Activated T-helper 2 cell treated with anti-CD3 and anti-CD28 coated beads, Interferon-gamma antibody, Interleukin-2, Interleukin-4, amounts not matched to agents 10 μg/mL and 5 μg/mL and 100 μg/mL, durations not matched to agents 14 hours and 24 hours and 36 hours (primary cell): ENCODE measurements at places on chromosomes 3 and 15.
A peak's percentile ranks its signal among the peaks of the same experiment; 100 is the strongest.

GRCh38 chr15:64247906-64248541, 85.2 kb upstream of the PPIB start:
- no peak overlapping the region for H3K4me3 ChIP-seq
- peaks cover 44% of the 10 kb centered on the region for H3K36me3 ChIP-seq
- no peaks in the 10 kb centered on the region for H3K27me3 ChIP-seq

- DNase-seq: no peak
- H3K27ac ChIP-seq: no peak overlapping the region
- no peaks in the 10 kb centered on the region for H3K36me3 ChIP-seq
- H3K4me3 ChIP-seq: no peak overlapping the region
Observed at GRCh38 chr3:151431940-151432339, 28.9 kb downstream of the IGSF10 start.

DNA sequence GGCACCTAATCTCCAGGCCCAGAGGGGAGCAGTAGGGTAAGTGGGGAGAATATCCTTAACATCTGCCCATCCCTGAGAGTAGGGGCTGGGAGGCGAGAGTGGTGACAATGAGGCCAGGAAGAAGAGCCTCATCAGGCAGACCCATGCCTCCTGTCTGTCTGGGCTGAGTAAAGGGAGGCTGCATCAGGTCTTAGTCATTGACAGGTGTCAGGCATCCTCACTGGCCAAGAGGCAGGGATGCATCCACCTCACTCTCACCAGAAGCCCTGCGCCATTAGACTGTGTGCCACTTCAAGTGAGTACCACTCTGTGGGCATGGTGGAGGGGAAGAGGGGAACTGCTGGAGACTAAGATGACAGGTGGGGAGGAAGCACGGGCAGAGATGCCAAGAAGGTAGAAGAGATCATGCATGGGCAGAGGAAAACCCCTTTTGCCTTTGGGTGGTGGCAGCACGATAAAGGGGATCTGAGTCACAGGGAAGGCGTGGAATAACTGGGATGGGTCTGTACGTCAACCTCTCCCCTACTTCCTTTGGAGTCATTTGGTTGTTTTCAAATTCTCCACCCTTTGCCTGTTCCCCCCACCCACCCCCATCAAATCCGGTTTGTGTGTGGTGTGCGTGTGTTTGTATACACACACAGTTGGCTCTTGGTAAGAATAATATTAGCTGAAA, 14.1 kb downstream of the ANAPC13 start:
- no peak overlapping the region for H3K27ac ChIP-seq
- no peak for DNase-seq
- peaks cover 3% of the 10 kb centered on the region for H3K36me3 ChIP-seq

GRCh38 chr3:117003501-117003900, 293.9 kb downstream of the TUSC7 start:
- no peaks in the 10 kb centered on the region for H3K4me1 ChIP-seq
- H3K4me3 ChIP-seq: no peak overlapping the region
- H3K27me3 ChIP-seq: no peaks in the 10 kb centered on the region
- no peaks in the 10 kb centered on the region for H3K36me3 ChIP-seq
- H3K27ac ChIP-seq: no peak overlapping the region

GRCh38 chr3:114903213-114903612, 243.9 kb downstream of the ZBTB20 start:
- H3K4me1 ChIP-seq: peaks cover 4% of the 10 kb centered on the region
- H3K36me3 ChIP-seq: no peaks in the 10 kb centered on the region
- no peak overlapping the region for H3K27ac ChIP-seq
- DNase-seq: no peak
- H3K4me3 ChIP-seq: no peak overlapping the region

- DNase-seq: no peak
- H3K27ac ChIP-seq: peak overlapping the region; percentile 20
- peaks cover 45% of the 10 kb centered on the region for H3K27me3 ChIP-seq
- H3K36me3 ChIP-seq: peaks cover 3% of the 10 kb centered on the region
Observed at GRCh38 chr3:194685065-194685717, 492 bp upstream of the FAM43A start.

GRCh38 chr3:127170814-127171213, 22.1 kb upstream of the PRR23E start:
- no peaks in the 10 kb centered on the region for H3K36me3 ChIP-seq
- H3K4me3 ChIP-seq: no peak overlapping the region
- no peaks in the 10 kb centered on the region for H3K4me1 ChIP-seq
- DNase-seq: no peak
- no peaks in the 10 kb centered on the region for H3K27me3 ChIP-seq
- no peak overlapping the region for H3K27ac ChIP-seq

- peak overlapping the region; percentile 78 for H3K27ac ChIP-seq
- H3K4me3 ChIP-seq: peak overlapping the region; percentile 5
- H3K4me1 ChIP-seq: peaks cover 24% of the 10 kb centered on the region
- peak; percentile 29 for DNase-seq
- H3K27me3 ChIP-seq: no peaks in the 10 kb centered on the region
Observed at GRCh38 chr3:101643861-101644613, 32.9 kb downstream of the ZBTB11 start.

DNA sequence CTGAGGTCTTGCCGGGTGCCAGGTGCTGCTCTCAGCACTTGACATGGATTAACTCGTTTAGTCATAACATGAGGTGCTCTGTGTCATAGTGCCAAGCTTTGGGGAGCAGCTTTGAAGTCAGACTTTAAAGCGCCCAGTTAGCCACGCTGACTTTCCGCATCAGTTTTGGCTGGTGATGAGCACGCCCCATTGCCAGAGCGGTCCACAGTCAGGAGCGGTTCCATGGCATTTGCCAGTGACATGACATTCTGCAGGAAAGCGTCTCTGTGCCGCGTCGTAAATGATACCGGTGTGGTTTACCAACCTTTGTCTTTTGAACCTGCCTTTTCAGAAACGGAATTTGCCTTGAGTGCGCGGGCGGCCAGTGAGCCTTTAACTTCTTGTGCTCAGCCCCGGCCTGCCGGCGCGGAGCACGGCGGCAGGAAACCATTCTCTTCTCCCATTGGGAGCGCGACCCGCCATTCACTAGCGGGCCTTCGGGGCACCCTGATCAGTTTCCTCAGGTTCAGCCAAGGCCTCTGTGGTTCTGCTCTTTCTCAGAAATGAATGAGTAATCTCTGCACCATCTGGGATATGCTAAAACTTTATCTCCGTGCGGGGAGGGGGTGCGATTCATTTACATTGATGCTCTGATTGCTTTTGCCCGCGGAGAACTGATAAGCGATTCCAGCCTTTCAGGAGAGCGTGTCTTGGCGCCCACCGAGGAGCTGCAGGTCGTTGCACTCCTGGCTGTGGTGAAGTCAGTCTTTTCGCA, 1.7 kb upstream of the SLC2A2 start:
- H3K27me3 ChIP-seq: peaks cover 38% of the 10 kb centered on the region
- H3K4me3 ChIP-seq: no peak overlapping the region
- H3K27ac ChIP-seq: peak overlapping the region; percentile 41
- peaks cover 1% of the 10 kb centered on the region for H3K4me1 ChIP-seq

DNA sequence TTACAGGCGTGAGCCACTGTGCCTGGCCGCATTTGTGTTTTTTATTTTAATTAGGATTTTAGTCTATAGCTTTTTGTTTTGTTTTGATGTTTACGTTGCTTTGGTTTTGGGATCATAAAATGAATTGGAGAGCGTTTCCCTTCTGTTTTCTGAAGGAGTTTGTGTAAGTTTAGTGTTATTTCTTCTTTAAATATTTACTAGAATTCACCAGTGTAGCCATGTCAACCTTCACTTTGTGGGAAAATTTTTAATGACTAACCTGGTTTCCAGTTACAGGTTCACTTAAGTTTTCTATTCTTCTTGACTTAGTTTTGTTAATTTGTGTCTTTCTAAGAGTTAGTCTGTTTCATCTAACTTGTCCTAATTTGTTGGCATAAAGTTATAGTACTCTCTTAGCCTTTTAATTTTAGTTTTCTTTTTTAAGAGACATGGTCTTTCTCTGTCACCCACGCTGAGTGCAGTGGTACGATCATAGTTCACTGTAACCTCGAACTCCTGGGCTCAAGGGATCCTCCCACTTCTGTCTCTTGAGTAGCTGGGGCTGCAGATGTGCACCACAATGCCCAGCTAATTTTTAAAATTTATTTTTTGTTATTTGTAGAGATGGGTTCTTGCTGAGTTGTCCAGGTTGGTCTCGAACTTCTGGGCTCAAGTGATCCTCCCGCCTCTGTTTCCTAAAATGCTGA, 61.0 kb downstream of the CHD2 start:
- H3K27ac ChIP-seq: no peak overlapping the region
- H3K36me3 ChIP-seq: peaks cover 91% of the 10 kb centered on the region
- peaks cover 36% of the 10 kb centered on the region for H3K4me1 ChIP-seq
- no peak for DNase-seq
- no peaks in the 10 kb centered on the region for H3K27me3 ChIP-seq

DNA sequence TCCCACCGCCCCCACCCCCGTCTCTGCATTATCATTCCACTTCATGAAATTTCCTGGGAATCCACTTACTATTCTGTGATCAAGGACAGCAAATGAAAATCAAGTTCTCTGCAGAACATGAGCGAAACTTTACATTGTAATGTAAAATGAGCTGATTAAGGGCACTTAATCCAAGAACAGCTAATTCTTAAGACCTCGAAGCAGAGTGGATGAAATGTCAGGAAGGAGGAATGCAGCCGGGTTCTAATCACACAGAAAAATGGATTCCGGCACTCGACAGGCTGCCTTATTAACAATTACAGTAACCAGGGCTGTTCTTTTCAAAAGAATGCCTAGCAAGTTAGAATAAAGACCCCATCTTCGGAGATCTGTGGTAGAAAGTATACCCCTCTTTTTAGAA, 57.5 kb downstream of the RFTN1 start:
- peaks cover 57% of the 10 kb centered on the region for H3K36me3 ChIP-seq
- no peak overlapping the region for H3K27ac ChIP-seq
- no peak overlapping the region for H3K4me3 ChIP-seq
- peaks cover 29% of the 10 kb centered on the region for H3K4me1 ChIP-seq
- no peaks in the 10 kb centered on the region for H3K27me3 ChIP-seq

GRCh38 chr15:80155001-80155377, 2.2 kb downstream of the FAH start:
- no peak for DNase-seq
- H3K4me3 ChIP-seq: peak overlapping the region; percentile 95
- H3K27ac ChIP-seq: peak overlapping the region; percentile 66
- peaks cover 2% of the 10 kb centered on the region for H3K27me3 ChIP-seq
- peaks cover 35% of the 10 kb centered on the region for H3K36me3 ChIP-seq

DNA sequence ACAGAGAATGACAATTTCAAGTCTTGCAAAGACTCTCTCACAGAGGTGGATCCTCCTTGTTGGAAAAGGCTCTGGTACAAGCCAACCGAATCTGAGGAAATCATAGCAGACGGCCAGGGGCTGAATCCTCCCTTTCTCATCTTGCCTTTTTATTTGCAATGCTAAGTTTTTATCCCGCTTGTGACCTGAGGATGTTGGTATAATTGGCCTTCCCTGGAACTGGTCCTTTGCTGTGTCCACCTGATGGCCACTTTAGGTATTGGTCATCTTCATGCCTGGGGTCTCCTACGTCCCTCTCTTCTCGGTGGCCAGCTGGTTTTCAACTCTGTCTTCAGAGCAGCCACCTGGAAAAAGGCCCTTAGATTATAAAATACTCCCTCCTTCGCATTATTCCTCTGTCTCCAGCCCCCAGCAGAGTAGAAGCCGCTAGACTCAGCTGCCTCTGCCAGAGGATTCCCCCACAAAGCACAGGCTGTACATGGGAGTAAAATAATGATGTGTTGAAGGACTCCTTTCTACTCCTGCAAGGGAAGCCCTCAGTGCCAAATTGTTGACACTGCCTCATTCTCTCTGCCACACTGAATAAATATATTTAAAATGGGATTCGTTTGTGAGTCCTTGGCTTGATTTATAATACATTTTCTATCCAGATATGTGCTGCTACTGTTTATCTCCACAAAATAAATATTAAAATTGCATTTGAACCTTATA, 208.9 kb upstream of the CFAP20DC start:
- DNase-seq: no peak
- H3K4me1 ChIP-seq: no peaks in the 10 kb centered on the region

- no peak overlapping the region for H3K27ac ChIP-seq
- no peak overlapping the region for H3K4me3 ChIP-seq
- H3K4me1 ChIP-seq: no peaks in the 10 kb centered on the region
- H3K27me3 ChIP-seq: no peaks in the 10 kb centered on the region
Observed at GRCh38 chr3:3080309-3080708, 29.9 kb downstream of the IL5RA start.

- H3K27ac ChIP-seq: no peak overlapping the region
- no peaks in the 10 kb centered on the region for H3K36me3 ChIP-seq
- no peaks in the 10 kb centered on the region for H3K4me1 ChIP-seq
- H3K27me3 ChIP-seq: no peaks in the 10 kb centered on the region
- DNase-seq: no peak
Observed at GRCh38 chr15:28981351-28981720, 95.6 kb downstream of the APBA2 start.

DNA sequence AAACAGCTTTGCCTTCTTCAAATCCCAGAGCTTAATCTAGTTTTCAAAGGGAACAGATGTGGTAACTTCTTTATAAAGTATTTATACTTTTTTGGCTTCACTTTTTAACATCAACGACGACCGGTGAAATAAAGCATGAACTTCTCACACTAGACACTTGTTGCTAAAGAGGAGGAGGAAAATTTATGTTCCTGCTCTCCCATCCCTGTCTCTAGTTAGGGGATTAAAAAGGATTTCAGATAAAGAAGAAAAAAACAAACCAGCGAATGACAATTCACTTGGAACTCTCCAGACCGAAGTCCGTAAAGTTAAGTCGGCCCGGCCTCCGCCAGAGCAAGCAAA, 672 bp downstream of the NEDD4 start:
- H3K27me3 ChIP-seq: peaks cover 33% of the 10 kb centered on the region
- peak overlapping the region; percentile 85 for H3K4me3 ChIP-seq
- H3K4me1 ChIP-seq: peaks cover 13% of the 10 kb centered on the region
- no peak for DNase-seq

- no peak for DNase-seq
- peak overlapping the region; percentile 4 for H3K4me3 ChIP-seq
- no peak overlapping the region for H3K27ac ChIP-seq
- H3K27me3 ChIP-seq: peaks cover 17% of the 10 kb centered on the region
Observed at GRCh38 chr3:144295613-144296012, 324.0 kb downstream of the DIPK2A start.

DNA sequence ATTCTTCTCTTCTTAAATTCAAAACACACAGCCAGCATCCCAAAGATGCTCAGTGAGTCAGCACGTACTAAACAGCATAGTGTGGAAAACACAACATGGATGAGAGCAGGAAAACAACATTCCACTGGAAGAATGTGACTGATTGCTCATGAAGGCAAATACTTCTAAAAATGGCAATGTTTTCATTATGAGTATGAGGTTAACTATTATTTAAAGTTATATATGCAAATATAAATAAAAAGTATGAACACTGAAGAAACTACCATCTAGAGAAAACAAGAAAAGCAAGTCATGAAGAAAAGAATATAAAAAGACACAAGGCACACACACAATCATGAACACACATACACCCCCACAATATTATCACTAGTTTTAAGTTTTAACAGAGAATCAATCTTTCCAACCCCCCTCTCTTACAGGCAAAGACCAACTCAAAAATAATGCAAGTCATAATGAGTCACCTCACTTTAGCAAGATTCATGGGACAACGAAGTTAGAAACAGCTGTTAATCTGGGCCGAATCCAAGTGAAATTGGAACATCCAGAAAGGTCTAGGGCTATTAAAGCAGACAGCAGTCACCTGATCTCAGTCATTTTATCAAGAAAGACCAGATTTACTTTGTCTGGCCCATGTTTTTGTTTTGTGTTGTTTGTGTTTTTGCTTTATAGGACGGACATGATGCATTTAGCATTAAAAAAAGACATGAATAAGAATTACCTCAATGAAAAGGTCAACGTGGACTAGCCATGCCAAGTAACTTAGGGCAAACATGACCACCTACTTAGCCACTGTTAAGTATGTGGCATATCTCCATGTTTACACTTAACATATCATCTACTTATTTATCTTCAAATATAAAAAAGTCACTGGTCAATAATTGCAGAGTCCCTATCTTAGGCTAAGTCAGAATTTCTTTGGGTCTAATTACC, 18.1 kb downstream of the GBE1 start:
- no peak overlapping the region for H3K27ac ChIP-seq
- no peak for DNase-seq
